ENCODE measurements at places on chromosomes 2 and 18. TPM values are rescaled to one million over a fixed set of nuclear protein-coding genes. Genes with fewer than 3 reads are reported as not detected.

LCT gene
- total RNA-seq, result not detected

OTOF gene
- total RNA-seq, result 0.39 TPM

GKN2 gene
- not detected for total RNA-seq

CPO gene
- total RNA-seq, result not detected

PROC gene
- total RNA-seq, result 7.1 TPM

- no peak overlapping the region for H3K27ac ChIP-seq
- H3K4me1 ChIP-seq, result no peaks in the 10 kb centered on the region
- no peaks in the 10 kb centered on the region for H3K27me3 ChIP-seq
- H3K36me3 ChIP-seq, result no peaks in the 10 kb centered on the region
Measured at GRCh38 chr2:3296182-3296972, 81.2 kb downstream of the EIPR1 start.

DNA sequence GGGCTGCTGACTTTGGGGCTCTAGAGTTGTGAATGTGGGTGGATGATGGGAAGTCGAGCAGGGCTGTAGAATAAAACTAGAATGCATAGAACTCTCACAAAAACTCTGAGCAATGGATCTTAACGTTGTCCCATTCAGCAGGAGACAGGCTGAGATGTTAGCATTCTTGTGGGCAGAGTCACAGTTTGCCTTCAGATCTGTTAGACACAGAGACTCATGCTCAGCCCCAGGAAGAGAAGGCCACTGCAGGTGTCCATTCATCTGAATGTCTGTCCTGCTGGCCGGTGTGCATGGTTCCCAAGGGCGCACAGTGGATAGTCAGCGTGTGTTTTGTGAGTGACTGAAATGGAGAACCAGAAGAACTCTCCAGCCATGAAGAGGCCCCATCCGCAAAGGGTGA, 111.3 kb downstream of the TSN start:
- no peak overlapping the region for H3K4me3 ChIP-seq
- H3K4me1 ChIP-seq, result no peaks in the 10 kb centered on the region
- no peak overlapping the region for H3K27ac ChIP-seq
- no peaks in the 10 kb centered on the region for H3K36me3 ChIP-seq

- no peaks in the 10 kb centered on the region for H3K36me3 ChIP-seq
- no peaks in the 10 kb centered on the region for H3K27me3 ChIP-seq
- no peak overlapping the region for H3K27ac ChIP-seq
- peaks cover 9% of the 10 kb centered on the region for H3K4me1 ChIP-seq
Measured at GRCh38 chr2:68726100-68726499, 8.5 kb upstream of the ARHGAP25 start.

- no peak overlapping the region for H3K27ac ChIP-seq
- H3K27me3 ChIP-seq, result no peaks in the 10 kb centered on the region
- H3K36me3 ChIP-seq, result no peaks in the 10 kb centered on the region
- peaks cover 4% of the 10 kb centered on the region for H3K4me1 ChIP-seq
- DNase-seq, result no peak
Measured at GRCh38 chr2:215825707-215826106, 187.6 kb downstream of the MREG start.

GRCh38 chr2:43035922-43036321, 190.5 kb downstream of the ZFP36L2 start:
- peaks cover 52% of the 10 kb centered on the region for H3K4me1 ChIP-seq
- H3K27me3 ChIP-seq, result no peaks in the 10 kb centered on the region
- no peak overlapping the region for H3K27ac ChIP-seq
- no peak for DNase-seq
- no peaks in the 10 kb centered on the region for H3K36me3 ChIP-seq
- H3K4me3 ChIP-seq, result no peak overlapping the region

- H3K36me3 ChIP-seq, result no peaks in the 10 kb centered on the region
- no peak overlapping the region for H3K27ac ChIP-seq
- no peaks in the 10 kb centered on the region for H3K4me1 ChIP-seq
- H3K4me3 ChIP-seq, result no peak overlapping the region
- DNase-seq, result no peak
Measured at GRCh38 chr2:168748461-168748860, 54.0 kb upstream of the NOSTRIN start.

Measured in suprapubic skin (tissue), 4 donors.